ENCODE measurements at places on chromosomes 4 and X.
A peak's percentile ranks its signal among the peaks of the same experiment; 100 is the strongest.

DNA sequence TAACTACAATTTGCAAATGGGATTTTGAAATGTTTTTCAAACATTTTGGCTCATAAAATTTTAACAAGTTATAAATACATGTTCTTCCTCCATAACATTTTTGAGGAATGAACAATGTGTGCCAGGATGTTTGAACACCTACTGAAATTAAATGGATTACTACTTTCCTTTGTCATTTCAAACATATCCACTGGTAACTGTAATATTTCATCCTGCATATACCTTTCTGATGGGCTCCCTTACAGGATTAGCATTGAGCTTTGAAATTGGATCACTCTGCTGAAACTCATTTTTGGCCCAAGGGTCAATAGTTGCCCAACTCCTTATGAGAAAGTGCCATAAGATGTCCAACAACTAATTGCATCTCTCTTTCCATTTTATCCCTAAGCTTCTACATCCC, 17.6 kb downstream of the GRPR start:
- no peak for DNase-seq

- DNase-seq = no peak
Measured at GRCh38 chr4:158850800-158851644, 82.2 kb downstream of the FNIP2 start.

- DNase-seq = no peak
Measured at GRCh38 chrX:39484159-39485068, 613.3 kb downstream of the BCOR start.

DNA sequence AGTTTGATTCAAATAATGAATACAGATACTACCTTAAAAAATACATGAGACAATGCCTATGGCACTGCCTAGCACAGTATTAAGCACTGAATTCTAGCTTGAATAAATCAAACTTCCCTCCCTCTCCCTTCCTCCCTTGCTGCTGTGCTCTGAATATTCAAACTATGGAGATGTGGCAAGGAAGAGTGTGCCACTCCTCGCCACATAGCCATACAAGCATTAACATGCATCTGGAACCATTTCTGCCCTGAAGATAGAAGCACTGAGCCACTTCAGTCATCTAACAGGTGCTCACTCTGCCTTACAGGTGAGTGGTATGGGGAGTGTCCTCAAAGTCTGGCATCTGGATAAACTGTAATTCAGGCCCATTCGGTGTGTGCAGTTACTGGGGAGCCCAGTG, 276.9 kb downstream of the ARHGAP24 start:
- no peak for DNase-seq

DNA sequence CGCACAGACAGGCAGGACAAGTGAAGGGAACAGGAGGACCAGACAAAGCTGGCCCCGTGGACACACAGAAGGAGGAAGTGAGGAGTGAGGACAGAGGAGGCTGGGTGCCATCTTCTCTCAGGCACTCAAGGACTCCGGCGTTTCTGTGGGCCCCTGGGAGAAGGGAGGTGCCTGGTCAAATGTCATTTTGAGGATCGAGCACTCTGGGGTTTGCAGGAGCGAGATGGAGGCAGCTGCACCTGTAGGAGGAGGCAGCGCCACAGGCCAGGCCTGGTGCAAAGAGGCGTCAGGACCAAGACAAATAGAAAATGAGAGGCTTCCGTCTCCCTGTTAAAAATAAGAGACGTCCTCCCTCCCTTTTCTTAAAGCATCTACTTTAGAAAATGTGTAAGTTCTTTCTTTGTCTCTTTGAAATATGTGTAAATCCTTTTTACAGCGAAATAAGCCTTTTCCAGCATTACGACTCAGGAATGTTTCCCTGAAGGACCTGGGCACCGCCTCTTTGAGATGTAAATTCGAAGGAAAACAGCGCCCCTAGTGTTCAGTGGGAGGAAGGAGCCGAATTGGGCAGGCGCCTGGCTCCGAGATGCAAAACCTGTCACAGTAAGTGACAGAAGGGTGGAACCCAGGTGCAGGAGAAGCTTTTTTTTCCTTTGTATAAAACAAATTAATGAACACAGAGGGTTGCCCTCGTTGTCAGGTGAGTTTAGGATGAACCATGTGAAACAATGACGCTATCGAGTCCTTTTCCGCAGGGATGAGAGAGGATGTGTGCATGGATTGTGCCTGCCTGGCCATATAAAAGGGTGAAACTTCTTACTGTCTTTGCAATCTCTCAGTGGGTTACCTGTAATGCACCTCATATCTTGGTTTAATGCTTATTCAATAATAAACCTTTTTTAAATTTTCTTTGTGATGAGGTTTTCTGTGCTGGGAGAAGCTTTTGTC, 1.4 kb upstream of the C4orf50 start:
- DNase-seq = no peak

- no peak for DNase-seq
Measured at GRCh38 chr4:112633477-112634235, 3.1 kb downstream of the ZGRF1 start.

DNA sequence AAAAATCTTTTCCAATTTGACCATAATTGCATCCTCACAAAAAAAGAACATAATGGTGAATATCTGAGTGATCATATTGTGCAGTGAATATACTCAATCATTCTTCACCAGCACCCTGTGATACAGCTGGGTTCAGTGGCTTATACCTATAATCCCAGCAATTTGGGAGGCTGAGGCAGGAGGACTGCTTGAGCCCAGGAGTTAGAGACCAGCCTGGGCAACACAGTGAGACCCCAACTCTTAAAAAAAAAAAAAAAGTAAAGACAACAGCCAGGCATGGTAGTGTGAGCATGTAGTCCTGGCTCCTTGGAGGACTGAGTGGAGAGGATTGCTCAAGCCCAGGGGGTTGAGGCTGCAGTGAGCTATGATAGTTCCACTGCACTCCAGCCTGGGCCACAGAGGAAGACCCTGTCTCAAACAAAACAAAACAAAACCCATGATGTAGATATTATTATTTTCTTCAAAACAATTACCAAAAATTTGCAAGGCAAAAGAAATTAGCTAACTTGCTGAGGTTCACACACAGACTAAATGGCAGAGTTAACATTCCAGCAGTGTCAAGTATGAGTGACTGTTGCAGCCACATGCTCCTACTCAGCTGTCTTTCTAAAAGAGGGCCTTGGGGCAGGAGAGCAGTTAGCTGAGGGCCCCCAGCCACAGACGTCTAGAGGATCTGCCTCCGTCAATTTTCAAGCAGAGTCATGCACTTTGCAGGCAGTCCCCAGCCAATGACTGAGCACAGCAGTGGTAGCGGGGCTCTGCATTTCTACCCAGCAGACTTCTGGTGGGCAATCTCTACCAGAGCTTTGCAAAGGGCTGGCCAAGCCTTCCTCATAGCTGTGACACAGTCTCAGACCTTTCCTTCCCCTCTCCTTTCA, 33.4 kb downstream of the ADGRA3 start:
- DNase-seq = no peak

- peak; percentile 62 for DNase-seq
Measured at GRCh38 chr4:25658357-25658771, 2.7 kb downstream of the SLC34A2 start.

GRCh38 chr4:74635074-74635473, 159.2 kb downstream of the BTC start:
- no peak for DNase-seq

GRCh38 chr4:35520059-35520458, 724.3 kb downstream of the ARAP2 start:
- no peak for DNase-seq

- DNase-seq = no peak
Measured at GRCh38 chrX:9278475-9279233, 186.2 kb upstream of the TBL1X start.

- DNase-seq = no peak
Measured at GRCh38 chr4:183074288-183074990, 24.6 kb upstream of the WWC2 start.

DNA sequence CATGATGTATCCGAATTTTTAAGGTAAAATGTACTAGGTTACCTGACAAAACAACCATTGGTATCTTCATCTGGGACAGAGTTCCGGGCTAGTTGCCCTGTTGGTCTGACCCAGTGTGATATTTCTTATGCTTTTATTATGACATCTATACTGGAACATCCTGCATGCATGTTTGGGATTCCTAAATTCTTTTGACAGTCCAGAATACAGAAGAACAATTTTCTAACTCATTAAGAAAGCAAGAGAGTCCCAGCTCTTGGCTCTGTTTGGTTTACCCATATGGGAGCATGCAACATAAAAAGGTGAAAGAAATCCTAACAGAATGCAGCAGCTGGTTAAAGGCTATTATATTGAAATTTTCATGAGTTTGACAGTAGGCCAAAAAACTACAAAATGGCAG, 247.7 kb upstream of the FTHL17 start:
- DNase-seq = no peak

GRCh38 chr4:5812506-5813229, 80.2 kb downstream of the CRMP1 start:
- DNase-seq = peak; percentile 12

- no peak for DNase-seq
Measured at GRCh38 chrX:69323786-69324720, 158.8 kb upstream of the PJA1 start.

GRCh38 chr4:188942606-188943005, 803.4 kb downstream of the TRIML1 start:
- no peak for DNase-seq

DNA sequence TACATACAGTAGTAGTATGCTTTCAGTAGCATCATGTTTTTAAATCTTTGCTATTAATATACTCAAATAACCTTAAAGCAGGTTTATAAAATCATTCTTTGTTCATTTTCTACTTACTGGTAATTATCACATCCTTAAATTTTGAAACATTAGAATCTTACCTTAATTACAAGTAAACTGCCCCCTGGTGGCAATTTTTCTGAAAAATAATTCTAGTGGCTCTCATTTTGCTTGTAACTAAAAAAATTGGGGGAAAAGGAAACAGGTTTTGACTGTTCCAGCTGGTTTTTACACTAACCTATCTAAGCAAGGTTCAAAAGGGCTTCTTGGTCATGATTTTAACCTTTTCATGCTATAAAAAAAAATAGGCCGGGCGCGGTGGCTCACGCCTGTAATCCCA, 18.5 kb upstream of the DCAF4L1 start:
- DNase-seq = no peak

- DNase-seq = no peak
Measured at GRCh38 chr4:158787709-158788475, 19.1 kb downstream of the FNIP2 start.

DNA sequence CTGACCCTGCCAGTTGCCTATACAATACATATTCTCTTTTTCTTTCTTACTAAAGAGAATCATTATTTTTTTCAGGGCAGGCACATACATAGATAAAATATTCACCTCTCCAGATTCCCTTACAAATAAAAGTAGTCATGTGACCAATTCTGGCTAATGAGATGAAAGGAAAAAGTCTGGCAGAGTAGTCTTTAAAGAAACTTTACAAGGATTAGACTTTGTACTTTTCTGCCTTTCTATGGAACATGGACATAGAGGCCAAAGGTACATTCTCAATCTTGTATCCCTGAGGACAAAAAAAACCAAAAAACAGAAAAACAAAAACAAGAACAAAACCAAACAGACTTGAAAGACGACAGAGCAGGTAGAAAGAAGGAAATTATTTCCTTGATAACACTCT, 75.6 kb downstream of the DCK start:
- DNase-seq = no peak

DNA sequence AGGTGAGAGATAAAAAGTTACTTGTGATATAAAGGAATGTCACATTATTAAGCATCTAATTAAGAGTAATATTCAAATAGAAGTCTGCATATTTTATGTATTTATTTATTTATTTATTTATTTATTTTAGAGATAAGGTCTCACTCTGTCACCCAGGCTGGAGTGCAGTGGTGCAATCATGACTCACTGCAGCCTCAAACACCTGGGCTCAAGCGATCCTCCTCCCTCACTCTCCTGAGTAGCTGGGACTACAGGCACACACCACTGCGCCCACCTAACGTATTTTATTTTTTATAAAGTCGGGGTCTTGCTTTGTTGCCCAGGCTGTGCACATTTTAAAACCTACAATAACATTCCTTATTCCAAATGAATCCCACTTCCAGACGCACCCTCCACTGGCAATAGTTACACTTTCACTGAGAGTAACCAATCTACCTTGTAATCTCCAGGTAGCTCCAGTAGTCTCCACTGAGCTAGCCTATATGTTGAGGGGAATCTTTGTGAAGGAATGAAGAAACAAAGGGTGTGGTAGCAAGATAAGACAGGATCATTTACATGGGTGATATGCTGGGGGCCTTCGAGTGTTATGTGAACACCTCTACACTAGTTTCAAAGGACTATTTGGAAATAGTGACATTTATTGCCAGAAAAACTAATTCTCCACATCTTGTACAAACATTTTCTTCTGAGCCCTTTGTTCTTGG, 11.9 kb downstream of the SH3D19 start:
- DNase-seq = no peak

DNA sequence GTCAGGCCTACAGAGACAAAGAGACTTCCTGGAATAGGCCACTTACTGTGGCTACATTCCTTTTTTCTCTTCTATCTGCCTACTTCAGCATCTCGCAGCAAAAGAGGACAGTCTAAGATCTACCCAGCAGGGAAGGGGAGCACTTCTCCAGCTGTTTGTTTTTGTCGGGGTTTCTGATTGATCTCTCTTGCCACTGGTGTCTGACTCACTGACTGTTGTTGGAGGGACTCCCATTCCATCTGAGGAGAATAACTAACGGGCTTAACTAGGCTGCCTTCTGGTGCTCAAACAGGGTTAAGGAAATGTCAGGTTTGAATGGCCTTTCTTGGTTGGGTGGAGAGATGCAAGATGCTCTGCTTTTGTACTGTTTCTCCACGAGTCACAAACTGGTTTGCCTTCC, 100.2 kb upstream of the TMEM164 start:
- DNase-seq = no peak

DNA sequence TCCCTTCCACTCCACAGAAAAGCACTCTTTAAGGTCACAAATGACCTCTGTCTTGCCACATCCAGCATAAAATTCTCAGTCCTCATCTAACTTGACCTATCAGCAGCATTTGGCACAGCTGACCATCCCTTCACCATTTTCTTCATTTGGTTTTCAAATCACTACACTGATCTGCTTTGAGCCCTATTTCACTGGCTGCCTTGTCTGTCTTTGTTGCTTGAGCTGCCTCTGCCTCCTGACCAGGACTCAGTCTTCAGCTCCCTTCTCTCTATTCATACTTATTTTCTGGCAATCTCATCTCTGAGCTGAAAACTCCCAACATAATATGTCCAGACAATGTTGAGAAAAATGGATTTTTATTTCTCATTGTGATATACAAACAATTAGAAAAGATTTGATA, 27.7 kb upstream of the PDE5A start:
- DNase-seq = no peak

DNA sequence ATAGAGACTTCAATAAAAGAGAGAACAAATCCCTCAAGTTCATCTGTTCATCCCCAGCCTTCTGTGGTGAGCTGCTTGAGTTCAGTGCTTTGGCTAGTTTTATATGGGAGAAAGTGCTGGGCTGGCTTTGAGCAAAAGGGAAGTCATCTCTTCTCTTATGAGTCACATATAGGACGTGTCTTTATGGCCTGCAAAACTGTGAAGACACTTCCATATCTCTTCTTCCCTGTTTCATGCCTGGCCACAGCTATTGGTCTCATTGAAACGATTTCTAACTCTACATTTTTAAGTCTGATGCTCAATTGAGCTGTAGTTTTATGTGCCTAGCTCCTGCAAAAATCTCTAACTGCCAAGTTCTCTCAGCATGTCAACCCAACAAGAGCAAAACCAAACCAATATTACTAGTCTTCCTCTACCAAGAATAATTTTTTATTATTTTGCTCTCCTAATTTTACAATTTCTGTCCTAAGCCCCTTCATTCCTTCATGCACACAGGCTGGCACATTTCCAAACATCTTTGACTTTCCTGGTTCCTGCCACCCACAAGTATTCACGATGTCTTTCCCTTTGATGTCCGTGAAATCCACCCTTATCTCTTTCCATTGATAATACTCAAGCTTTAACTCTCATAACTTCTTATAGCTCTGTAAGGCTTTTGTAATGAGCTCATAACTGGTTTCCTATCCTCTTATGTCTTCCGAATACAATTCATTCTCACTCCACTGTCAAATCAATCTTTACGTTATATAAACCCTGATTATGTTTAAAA, 165.3 kb downstream of the BTC start:
- no peak for DNase-seq
